ENCODE measurements at places on chromosomes 6 and 20.

- peak; percentile 42 for DNase-seq
These were observed 19.8 kb downstream of the NFYA start for GRCh38 chr6:41092421-41093140.

DNA sequence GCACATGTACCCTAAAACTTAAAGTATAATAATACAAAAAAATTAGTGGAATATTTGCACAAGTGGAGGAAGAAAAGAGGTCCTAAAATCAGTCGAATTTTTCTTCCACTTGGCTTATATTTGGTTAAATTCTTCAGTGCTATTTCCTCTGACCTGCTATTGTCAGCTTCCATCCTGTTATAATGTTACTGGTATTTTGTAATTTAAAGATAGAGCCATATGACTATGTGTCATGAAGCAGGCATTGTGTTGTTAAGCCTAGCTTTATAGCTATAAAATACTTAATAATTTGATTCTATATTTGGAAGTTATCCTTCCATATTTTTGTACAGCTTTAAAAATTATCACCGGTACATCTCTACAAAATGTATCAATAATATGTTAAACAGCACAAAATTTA, 455.9 kb upstream of the MARCKS start:
- no peak for DNase-seq

DNA sequence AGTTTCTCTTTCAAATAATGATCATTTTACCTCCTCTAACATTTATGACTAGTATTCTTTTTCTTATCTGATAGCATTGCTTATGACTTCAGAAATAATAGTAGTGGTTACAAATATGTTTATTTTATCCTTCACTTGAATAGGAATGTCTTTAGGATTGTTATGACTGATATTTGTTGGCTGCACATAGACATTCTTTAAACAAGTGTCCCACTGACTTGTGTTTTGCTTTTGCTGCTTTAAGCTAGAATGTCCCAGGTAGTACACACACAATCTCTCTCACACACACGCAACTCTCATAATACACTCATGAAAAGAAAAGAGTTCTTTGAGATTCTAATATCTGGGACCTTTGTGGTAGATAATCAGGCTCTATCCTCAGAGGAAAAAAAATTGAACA, 21.6 kb downstream of the KIAA1586 start:
- no peak for DNase-seq

- DNase-seq: no peak
These were observed 25.8 kb downstream of the NKAIN2 start for GRCh38 chr6:123829302-123829953.

DNA sequence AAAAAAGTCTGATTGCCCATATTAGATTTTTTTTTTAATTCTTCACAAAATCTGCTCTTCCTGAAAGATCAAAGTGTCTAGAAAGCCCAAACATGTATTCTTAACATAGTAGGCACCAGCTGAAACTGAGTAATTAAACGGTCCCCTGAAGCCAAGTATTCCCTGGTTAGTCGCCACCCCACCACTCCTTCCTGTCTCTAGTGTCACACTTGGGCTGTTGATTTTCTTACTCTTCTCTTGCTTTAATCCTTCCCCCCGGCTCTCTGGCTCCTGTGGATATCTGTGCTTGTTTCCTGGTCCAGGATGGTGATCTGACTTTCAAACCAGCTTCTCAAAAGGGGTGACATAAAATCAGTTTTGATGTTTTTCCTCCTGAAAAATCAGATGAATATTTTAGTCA, 162.9 kb downstream of the QKI start:
- DNase-seq: no peak

- no peak for DNase-seq
These were observed 134.2 kb downstream of the PKHD1 start for GRCh38 chr6:51953246-51953645.

- no peak for DNase-seq
These were observed 4.1 kb upstream of the MAN1A1 start for GRCh38 chr6:119353696-119354095.

- no peak for DNase-seq
These were observed 116.1 kb downstream of the RIMS1 start for GRCh38 chr6:72002415-72002814.

DNA sequence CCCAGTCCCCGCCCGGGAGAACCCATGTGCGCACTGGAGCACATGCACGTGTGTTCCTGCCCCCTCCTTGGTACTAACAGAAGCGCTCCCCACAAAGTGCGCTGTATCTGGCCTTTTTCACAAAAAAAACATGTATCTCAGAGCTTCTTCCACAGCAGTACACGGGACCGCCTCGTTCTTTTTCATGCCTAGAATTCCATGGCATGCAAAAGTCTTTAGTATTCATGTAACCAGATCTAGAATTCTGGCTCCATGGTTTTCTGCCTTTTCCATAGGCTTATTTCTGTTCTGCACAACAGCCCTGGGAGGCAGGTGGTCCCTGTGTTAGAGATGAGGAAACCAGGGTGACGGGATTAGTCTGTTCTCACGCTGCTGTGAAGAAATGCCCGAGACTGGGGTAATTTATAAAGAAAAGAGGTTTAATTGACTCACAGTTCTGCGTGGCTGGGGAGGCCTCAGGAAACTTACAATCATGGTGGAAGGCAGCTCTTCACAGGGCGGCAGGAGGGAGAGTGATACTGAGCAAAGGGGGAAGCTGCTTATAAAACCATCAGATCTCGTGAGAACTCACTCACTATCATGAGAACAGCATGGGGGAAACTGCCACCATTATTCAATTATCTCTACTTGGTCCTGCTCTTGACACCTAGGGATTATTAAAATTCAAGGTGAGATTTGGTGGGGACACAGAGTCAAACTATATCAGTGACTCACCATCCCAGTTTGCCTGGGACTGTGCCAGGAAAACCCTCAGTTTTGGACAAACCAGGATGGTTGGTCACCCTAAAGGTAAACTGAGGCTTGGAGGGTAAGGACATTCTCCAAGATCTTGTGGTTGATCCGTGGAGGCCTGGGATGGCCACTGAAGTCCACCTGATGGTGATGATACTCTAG, 41.0 kb downstream of the C20orf203 start:
- no peak for DNase-seq

- DNase-seq: no peak
These were observed 71.1 kb downstream of the KCNB1 start for GRCh38 chr20:49411221-49411925.

All from GM13976 (cell line).